Erythroblast (primary cell): ENCODE measurements at places on chromosomes 6 and 20.
A peak's percentile ranks its signal among the peaks of the same experiment; 100 is the strongest.

GRCh38 chr20:44028868-44029847 is 114.5 kb downstream of the TOX2 start:
- DNase-seq = no peak

DNA sequence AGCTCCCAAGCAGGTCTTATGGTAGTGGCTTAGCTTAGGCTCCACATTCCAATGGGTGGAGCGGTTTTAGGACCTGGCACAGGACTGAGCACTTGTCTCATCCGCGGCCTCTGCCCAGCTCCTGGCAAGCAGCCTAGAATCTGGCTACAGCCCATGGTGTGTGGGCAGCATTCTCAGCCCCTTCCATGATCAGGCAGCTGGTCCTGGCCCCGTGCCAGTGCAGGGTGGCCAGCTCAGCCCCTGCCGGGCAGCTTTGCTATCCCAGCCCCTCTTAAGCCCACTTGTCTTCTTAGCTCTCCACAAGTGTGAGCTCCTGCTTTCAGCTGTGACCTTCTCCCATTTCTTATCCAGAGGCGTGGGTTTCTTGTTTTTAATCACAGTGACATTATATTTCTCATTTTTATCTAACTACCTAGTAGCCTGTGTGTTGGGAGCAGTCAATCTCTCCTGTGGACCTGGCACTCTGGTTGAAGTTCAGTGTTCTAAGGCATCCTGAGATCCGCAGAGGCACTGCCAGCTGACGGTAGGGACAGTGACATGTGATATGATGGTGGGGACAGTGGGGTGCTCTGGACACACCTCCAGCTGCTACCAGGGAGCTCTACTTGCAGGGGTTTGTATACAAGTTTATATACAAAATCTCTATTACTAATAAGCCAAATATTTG is 119.9 kb upstream of the PRND start:
- DNase-seq = no peak

DNA sequence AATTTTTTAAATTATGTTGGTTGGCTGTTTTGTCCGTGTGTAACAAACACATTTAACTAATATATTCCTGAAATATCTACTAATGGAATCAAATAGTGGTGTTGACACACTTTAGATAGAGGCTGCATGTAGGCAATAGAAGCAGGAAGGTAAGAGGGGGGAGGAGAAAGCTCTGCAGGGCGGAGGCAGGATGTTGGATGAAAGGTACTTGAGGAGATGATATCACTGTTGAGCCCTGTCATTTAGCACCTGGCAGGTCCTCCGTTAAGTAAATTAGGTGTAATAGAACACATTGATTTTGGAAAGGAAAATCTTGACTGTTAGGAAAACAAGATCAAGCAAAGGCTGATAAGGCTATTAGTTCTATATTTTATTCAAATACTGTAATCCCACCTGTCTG is 618.7 kb downstream of the PKHD1 start:
- no peak for DNase-seq

- no peak for DNase-seq
These were observed 258.0 kb downstream of the PHACTR1 start for GRCh38 chr6:12974551-12974950.

DNA sequence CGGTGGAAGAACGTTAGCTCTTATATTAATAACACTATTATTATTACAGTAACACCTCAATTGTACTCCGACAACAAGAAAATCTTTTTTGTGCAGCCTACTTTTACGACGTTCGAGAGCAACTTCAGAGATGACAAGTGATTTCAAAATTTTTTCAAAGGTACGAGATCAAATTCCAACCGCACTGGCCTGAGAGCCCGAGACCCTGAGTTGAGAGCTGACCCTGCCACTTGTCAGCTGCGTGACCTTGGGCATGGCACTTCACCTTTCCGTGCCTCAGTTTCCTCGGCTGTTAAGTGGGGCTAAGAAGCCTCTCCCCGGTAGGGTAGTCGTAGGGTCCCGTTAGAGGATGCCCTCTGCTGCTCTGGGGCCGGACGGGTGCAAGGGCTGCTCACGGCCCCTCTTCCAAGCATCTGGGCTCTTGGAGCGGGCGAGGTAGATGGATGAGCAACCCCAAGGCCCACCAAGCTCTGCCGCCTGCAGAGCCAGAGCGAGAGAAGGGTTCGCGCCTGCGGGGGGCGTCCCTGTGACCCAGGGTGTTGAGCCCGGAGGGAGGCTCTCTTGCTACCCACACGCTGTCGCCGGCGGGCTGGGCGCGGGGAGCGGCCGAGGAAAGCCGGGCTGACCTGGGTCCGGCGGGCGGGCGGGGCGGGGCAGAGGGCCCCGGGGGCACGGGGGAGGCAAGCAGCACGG is 510 bp downstream of the NDRG3 start:
- peak; percentile 56 for DNase-seq

GRCh38 chr20:12371990-12372389 is 454.3 kb downstream of the BTBD3 start:
- DNase-seq = no peak

DNA sequence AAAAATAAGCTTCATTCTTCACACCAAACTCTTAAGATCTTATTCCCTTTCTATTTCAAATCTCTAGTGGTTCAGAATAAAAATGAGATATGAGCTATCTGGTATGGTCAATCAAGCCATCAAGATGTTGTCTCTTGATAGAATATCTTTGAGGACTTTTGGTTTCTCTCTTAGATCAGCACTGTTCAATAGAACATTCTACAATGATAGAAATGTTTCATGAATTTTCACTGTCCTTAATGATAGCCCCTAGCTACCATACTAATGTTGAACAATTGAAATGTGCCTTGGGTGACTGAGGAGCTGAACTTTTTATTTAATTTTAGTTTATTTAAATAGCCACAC is 24.1 kb upstream of the HINT3 start:
- no peak for DNase-seq

DNA sequence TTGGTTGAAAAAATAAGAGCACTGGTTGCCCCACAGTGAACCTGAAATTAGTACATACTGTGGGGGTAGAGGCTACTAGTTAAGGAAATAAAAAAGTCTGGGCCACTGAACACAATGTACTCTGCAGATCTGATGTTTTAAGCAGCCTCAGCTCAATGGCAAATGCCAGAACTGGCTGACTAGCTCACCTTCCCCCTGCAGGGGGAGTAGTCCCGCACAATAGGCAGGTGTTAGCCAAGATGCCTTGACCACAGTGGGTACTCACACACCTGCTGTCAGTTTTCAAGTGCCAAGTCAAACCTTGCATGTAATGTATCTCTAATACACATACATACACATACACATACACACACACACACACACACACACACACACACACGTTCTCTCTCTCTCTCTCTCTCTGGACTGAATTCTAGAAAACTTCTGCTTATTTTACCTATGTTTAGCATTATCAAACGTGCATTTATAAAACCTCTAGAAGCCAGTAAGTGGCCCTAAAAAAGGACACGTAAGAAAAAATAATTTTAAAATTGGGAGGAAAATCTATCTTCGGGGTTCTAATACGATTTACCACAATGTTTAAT is 36.1 kb downstream of the GMDS start:
- DNase-seq = peak; percentile 43

DNA sequence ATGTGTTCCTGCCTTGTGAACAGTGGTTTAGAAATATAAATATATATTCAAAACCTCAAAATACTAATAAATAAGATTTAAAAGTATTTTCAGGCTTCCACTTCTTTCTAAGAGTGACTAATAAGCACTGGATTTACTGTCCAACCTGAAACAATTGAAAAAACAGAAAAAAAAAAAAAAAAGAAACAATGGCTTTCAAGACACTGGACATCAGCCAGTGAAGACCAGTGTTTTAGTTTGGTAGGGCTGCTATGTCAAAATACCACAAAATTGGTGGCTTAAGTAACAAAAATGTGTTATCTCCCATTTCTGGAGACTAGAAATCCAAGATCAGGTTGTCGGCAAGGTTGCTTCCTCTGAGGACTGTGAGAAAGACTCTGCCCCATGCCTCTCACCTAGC is 101.4 kb upstream of the PDE7B start:
- no peak for DNase-seq

- DNase-seq = no peak
These were observed 40.3 kb downstream of the KIF6 start for GRCh38 chr6:39684790-39685488.

DNA sequence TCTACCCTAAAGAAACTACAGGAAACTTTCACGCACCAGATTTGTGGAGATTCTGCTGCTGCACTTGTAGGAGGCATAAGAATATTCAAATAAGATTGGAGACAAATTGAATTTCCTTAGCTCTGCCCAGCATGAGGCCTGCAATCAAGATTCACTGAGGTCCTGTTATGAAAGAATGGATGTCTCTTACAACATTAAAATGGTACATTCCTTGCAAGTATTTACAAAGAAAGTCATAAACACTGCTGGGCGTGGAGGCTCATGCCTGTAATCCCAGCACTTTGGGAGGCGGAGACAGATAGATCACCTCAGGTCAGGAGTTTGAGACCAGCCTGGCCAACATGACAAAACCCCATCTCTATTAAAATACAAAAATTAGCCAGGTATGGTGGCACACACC is 74.0 kb upstream of the MAP3K4 start:
- DNase-seq = no peak

DNA sequence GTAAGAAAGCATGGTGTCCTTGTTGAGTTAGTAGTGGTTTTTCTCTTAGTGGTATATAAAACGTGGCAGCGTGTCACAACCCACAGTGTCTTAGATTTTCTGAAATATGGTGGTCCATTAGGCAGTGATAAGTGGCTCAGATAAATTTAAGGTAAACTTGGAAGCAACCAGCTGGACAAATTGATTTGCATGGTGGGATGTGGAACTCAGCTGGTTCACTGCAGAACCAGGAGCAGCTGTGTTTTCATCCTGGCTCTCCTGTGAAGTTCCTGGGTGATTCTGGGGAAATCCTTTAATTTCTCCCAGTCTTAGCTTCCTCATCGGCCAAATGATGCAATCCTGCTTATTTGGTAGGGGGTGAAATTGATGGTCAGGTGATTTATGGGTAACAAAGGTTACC is 32.9 kb upstream of the EEF1E1 start:
- no peak for DNase-seq

GRCh38 chr6:137219664-137220252 is 573 bp upstream of the IFNGR1 start:
- DNase-seq = no peak

DNA sequence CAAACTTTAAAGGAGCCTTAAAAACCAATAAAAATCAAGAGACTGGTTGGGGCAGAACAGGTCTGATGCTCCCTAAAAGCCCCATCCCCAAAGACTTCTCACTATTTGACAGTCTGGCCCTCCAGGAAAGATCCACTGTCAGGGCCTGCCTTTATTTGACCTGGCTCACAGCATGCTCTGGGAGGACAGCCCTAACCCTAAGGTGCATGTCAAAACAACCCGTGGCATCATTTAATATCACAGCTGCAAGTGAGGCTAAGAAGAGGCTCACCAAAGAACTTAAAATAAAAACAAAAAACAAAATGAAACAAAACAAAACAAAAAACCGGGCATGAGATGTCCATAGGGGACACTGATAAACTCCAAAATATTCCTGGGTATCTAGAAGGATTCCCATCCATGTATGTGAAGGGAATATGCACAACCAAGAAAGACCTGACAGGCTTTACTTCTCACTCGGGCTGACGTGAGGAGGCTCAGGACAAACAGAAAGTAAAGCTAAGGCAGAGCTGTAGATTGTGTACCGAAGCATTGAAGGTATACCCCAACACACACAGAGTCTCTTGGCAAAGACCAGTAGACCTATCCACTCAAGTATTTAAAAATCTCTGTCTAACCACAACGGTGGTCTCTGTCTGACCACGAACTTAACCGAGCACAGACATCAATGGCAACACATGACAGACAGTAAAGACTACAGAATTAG is 57.3 kb downstream of the AHI1 start:
- no peak for DNase-seq

DNA sequence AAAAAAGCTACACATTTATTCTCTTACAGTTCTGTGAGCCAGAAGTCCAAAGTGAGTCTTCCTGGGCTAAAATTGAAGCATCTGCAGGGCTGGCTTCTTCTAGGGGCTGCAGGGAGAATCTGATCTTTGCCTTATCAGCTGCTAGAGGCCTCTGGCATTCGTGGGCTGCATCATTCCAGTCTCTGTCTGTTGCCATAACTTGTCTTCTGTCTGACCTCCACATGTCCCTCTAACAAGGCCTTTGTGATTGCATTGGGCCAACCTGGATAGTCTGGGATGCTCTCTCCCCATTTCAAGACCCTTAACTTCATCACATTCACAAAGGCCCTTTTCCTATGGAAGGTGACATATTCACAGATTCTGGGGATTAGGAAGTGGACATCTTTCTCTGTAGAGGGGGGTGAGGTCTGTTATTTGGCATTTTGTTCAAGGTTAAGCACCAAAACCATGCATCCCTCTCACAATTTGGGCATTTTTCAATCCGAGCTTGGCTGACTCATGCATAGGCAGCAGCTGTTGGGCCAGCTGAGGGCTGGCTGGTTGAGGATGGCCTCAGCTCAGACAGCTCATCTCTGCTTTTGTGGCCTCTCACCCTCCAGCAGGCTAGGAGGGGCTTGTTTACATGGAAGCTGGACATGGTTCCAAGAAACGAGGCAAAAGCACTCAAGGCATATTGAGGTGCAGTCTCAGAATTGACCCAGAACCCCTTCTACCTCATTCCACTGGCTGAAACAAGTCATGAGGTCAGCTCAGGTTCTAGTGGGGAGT is 116.1 kb upstream of the NXT1 start:
- DNase-seq = peak; percentile 15

DNA sequence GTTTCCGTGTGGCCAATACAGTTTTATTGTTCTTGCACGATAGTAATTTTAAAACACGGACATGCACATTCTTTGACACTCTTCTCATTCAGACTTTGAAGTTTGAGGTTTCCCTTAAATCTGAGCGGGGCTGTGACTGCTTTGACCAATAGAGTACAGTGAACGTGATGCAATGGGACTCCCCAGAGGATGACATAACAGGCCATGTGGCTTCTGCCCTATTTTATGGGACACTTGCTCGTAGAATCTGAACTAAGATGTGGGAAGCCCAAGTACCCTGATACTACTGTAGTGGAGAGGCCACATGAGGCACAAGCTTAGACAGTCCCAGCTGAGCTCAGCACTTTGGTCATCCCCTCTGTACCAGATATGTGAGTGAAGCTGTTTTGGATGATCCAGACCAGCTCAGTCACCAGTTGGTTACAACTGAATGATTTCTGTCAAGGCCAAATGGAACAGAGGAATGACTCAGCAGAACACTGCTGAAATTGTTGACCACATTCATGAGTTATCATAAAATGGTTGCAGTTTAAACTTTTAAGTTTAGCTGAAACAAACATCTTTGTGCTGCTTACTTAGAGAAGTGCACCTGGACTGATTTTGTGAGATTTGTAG is 279.4 kb downstream of the RFPL4B start:
- peak; percentile 15 for DNase-seq

DNA sequence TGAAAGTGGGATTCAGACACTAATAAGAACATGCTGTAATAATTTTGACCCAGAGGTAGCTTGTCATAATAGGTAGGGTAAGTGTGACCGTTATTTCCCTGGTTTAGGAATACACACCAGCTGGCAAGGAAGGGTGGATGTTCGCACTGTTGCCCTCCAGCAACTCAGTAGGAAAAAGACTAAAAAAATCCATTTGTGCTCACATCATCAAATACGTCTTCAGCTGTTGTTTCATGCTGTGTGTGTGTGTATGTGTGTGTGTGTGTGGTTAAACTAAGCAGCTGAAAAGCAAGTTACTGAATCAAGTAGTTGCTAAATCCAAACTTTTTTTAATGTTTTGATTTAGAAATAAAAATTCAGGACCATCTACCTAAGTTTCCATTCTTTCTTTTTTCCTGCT is 218.7 kb downstream of the TRDN start:
- no peak for DNase-seq
